Uterus (tissue), 4 donors: ENCODE measurements at places on chromosomes 16 and 17. TPM values are rescaled to one million over a fixed set of nuclear protein-coding genes. Genes with fewer than 3 reads are reported as not detected.

Gene AANAT
- total RNA-seq: not detected

Gene SLC6A2
- total RNA-seq: 0.51 TPM

Gene CD68
- total RNA-seq: 7.4 TPM

Gene ATP1B2
- 6.6 TPM for total RNA-seq

Gene CETP
- 2.8 TPM for total RNA-seq

GRCh38 chr16:53061256-53061655 is 6.5 kb downstream of the CHD9 start:
- H3K27ac ChIP-seq: no peak overlapping the region
- H3K36me3 ChIP-seq: no peaks in the 10 kb centered on the region

DNA sequence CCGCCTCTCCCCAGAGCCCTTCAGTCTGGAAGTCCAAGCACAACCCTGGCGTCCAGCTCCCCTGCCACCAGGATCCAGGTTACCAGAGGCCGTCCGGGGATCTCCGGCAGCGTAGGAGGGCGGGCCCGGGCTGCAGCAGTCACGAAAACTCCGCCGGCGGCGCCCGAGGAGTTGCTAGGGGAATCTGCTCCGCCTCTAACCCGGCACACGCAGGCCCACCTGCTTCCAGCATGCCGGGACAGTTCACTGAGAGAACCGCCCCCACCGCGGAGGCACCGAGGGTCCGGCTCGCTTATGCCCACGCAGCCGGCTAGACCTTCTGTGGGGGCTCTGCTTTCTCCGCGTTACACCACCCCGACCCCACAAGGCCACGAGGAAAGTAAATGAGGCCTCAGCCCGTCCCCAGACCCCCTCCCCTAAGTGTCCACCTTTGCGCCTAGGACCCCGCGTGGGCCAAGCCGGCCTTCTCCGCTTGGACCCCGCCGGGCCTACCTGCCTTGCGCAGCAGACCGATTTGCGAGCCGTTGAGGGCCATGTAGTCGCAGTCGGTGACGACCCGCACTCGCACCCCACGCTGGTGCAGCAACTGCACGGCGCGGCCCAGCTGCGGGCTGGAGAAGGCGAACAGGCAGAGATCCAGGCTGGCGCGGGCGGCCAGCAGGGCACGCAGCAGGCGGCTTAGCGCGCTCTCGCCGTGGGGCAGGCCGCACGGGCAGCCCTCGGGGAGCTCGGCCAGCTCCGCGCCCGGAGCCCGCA is 587 bp downstream of the PLD6 start:
- no peaks in the 10 kb centered on the region for H3K27me3 ChIP-seq
- peak overlapping the region; percentile 86 for H3K27ac ChIP-seq
- no peaks in the 10 kb centered on the region for H3K36me3 ChIP-seq
- no peaks in the 10 kb centered on the region for H3K4me1 ChIP-seq

DNA sequence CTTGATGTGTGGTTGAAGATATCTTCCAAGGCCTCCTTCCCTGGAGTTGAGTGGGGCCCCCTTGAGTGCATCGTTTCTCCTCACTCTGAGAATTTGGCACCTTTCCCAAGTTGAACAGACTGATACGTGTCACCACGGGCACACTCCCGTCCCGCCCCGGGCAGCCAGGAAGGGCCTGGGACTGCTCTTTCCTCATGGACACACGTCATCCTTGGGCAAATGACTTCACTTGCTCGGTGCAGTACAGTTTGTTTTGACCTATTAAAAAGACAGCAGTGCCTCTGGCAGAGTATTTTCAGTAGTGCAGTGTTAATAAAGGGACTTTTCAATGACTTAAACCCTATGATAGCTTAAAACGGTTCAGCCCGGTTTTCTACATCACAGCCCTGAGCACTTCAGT is 59.9 kb downstream of the SEC14L1 start:
- H3K4me1 ChIP-seq: no peaks in the 10 kb centered on the region
- no peaks in the 10 kb centered on the region for H3K27me3 ChIP-seq
- H3K36me3 ChIP-seq: no peaks in the 10 kb centered on the region

DNA sequence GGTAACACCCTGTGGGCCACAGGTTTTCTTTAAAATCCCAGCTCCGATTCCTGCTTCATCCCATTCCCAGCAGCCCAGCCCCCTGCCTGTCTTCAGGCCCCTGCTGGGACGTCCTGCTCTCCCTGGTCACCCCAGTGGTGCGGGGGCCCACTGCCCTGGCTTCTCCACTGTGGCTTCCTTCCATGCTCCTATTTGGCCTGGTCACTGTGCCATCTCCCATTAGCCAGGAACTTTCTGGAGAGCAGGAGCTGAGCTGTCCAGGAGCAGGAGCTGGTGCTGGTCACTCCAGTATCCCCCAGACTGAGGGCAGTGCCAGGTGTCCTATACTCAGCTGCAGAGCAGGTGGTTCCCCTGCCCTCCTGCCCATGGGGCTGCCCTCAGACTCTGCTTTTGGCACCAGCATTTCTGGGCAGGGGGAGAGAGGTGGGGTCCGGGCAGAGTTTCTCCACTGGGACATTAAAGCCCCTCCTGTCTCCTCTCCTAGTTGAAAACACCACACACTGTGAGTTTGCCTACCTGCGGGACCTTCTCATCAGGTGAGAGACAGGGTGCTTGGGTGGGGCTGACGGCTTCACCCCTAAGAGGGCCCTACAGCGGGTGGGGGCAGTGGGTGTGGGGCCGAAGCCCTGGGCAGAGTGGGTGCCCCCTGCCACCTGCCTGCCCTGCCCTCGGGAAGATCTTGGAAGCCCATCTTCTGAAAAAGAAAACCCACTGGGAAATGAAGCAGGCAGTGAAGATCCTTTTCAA is 356.2 kb downstream of the SEC14L1 start:
- H3K4me1 ChIP-seq: peaks cover 3% of the 10 kb centered on the region
- no peak overlapping the region for H3K27ac ChIP-seq
- no peaks in the 10 kb centered on the region for H3K27me3 ChIP-seq
- H3K4me3 ChIP-seq: no peak overlapping the region
- no peaks in the 10 kb centered on the region for H3K36me3 ChIP-seq

- no peak for DNase-seq
- H3K4me1 ChIP-seq: no peaks in the 10 kb centered on the region
- H3K4me3 ChIP-seq: no peak overlapping the region
- H3K36me3 ChIP-seq: no peaks in the 10 kb centered on the region
- H3K27me3 ChIP-seq: no peaks in the 10 kb centered on the region
- no peak overlapping the region for H3K27ac ChIP-seq
Observed at GRCh38 chr17:69390795-69391501, 23.5 kb upstream of the MAP2K6 start.

- no peak overlapping the region for H3K4me3 ChIP-seq
- no peaks in the 10 kb centered on the region for H3K36me3 ChIP-seq
- no peaks in the 10 kb centered on the region for H3K27me3 ChIP-seq
- no peak overlapping the region for H3K27ac ChIP-seq
Observed at GRCh38 chr17:68660302-68660701, 59.1 kb upstream of the FAM20A start.

DNA sequence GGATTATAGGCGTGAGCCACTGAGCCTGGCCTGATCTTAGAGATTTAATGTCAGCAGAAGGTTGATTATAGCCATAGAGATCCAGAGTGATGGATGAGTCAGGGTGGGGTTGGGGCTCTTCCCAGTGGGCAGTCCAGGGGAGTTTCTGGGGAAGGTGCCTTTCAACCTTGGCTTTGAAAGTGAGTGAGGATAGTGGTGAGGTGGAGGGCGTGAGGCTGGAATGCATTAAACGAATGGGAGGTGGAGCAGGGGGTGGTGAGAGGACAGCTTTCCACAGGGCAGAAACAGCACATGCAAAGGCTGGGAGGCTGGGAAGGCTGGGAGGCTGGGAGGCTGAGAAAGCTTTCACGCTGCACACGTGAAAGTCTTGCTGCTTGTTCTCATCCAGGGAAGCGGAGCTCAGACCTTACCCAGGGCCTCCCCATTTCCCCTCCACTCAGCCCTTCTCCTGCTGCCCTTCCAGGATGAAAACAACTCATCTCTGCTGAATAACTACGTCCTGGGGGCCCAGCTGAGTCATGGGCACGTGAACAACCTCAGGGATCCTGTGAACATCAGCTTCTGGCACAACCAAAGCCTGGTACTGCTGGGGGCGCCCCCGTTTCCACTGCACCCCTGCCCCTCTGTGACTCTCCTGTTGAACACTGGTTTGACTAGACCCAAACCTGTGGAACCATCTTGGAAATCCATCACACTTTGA is 22.3 kb downstream of the ADGRG5 start:
- no peaks in the 10 kb centered on the region for H3K27me3 ChIP-seq
- H3K27ac ChIP-seq: no peak overlapping the region
- no peaks in the 10 kb centered on the region for H3K36me3 ChIP-seq
- no peak for DNase-seq
- no peaks in the 10 kb centered on the region for H3K4me1 ChIP-seq
- no peak overlapping the region for H3K4me3 ChIP-seq

- no peaks in the 10 kb centered on the region for H3K4me1 ChIP-seq
- H3K27me3 ChIP-seq: no peaks in the 10 kb centered on the region
- H3K4me3 ChIP-seq: no peak overlapping the region
- no peak for DNase-seq
Observed at GRCh38 chr16:69005641-69006355, 99.7 kb upstream of the HAS3 start.

- H3K36me3 ChIP-seq: no peaks in the 10 kb centered on the region
- no peak overlapping the region for H3K4me3 ChIP-seq
- H3K4me1 ChIP-seq: no peaks in the 10 kb centered on the region
- DNase-seq: no peak
- H3K27me3 ChIP-seq: no peaks in the 10 kb centered on the region
Observed at GRCh38 chr17:74190154-74190553, 13.3 kb upstream of the RPL38 start.

DNA sequence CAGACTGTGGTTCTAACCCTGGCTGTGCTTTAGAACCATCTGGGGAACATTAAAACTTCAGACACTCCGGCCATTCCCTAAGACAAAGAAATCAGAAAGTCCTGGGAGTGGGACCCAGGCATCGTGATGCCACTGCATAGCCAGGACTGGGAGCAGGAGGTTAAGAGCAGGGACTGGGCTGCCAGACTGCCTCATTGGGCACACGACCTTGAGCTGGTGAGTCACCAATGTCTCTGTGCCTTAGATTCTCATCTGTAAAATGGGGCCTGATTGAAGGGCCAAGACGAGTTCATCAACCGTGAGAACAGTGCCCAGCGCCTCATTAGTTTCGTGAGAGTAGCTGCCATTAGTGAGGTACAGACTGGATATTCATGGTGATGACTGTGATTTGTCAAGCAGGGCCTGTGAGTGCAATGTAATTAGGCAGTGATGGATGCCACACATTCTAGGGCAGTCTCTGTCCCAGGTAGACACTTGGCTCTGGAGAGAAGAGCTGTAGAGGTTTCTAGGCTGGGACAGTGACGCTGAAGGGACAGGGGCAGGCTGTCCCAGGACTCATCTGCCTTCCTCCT is 196.8 kb downstream of the NTN1 start:
- no peak overlapping the region for H3K4me3 ChIP-seq
- peak overlapping the region; percentile 66 for H3K27ac ChIP-seq
- H3K27me3 ChIP-seq: no peaks in the 10 kb centered on the region
- H3K36me3 ChIP-seq: no peaks in the 10 kb centered on the region
- no peaks in the 10 kb centered on the region for H3K4me1 ChIP-seq

DNA sequence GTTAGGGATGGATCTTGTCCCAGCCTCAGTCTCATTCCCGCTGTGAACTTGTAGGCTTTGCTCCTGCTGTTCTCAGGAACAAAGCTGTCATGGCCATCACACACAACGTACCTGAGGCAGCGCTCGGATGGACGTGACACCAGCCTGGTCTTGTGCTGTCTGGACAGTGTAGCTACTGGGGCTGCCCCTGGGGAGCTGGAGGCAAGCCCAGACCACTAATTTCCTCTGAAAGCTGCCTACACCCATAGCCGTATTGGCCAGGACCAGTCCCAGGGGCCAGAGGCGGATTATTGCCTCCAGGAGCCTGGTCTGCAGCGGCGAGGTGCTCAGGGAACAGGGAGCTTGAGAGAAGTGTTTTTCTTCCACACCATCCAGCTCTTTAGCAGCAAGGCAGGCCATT is 11.7 kb downstream of the ZNHIT3 start:
- H3K4me1 ChIP-seq: no peaks in the 10 kb centered on the region
- H3K36me3 ChIP-seq: no peaks in the 10 kb centered on the region
- H3K27me3 ChIP-seq: no peaks in the 10 kb centered on the region
- H3K27ac ChIP-seq: no peak overlapping the region
- DNase-seq: no peak
- no peak overlapping the region for H3K4me3 ChIP-seq
